ENCODE measurements at places on chromosomes 4 and X.
A peak's percentile ranks its signal among the peaks of the same experiment; 100 is the strongest.

DNA sequence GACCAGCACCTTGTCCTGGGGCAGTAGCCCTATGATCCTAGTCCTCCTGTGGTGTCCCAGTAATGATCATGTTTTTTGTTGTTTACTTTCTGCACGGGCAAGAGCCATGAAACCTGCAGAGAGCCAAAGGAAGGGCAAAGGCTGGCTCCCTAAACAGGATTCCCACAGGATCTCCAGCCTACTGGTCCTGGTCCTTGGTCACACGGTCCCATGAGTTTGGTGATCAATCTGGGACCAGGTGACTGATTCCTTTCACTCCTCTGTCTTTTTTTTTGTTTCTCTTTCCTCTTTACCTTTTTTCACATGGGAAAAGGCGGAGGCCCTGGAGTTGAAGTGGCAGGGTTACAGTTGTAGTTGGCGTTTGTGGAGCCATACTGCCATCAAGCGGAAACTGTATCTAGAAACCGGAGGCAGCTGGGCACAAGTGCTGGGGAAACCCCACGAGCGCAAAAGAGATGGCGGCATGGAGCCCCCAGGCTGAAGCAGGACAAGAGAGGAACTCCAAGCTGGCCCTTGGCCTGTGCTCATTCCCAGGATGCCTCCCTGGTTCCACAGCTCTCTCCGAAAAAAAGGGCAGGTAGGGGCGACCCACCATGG lies 34.6 kb downstream of the NBDY start:
- peak; percentile 90 for DNase-seq

- DNase-seq, result no peak
Measured at GRCh38 chr4:57632564-57632963, 522.4 kb upstream of the IGFBP7 start.

GRCh38 chr4:165684177-165684805 lies 188.7 kb upstream of the TLL1 start:
- DNase-seq, result peak; percentile 82

DNA sequence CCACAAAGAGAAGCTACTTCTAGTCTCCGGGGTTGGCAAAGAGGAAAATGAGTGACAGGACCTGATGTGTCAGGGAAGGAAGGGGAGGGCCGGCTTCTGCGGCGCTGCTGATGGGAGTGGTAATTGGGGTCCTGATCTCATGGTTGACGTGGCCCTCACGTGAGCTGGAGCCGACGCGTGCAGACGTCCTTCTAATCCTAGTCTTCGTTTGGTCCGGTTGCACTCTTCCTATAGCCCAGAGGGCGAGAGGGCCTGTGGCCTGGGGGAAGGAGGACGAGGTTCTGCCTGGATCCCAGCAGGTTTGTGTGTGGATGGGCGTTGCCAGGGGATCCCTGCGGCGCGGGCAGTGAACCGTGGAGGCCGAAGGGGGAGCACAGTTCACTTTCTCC lies at the start of gene ARMCX1:
Gene ARMCX1 (plus strand): TSS at position 186 of the 389 bp plus-strand sequence. CDS start 2,384 bp downstream, outside the sequence.
- DNase-seq, result peak; percentile 79

DNA sequence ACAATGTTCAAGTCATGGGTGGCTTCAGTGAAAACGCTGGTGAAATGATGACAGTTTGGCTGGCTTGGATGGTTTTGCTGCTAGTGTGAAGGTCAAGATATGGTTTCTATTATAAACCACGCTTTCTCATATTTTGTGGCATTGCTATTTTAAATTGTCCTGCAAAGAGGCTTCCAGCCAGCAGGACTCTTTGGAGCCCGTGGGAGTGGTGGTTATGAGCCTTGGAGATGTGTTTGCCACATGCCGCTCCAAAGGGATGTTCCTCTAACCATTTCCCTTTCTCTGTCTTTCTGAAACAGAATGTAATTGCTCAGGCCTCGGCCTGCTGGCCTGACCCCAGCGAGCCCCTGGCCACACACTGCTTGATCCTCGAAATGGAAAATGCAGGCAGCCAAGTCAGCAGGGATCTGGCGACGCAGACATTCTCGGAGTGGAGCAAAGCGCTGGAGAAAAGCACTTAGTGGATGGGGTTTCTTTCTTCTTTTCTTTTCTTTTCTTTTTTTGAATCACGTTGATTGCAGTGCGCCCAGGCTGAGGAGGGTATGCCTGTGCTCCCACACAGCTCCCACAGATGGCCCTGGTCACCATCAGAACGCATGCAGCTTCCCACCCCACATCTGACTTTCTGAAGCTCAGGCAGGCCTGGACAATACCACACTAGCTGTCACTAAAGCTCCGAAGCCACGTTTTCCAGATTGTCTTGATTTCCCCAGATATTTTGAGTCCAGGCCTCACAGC lies 114.0 kb downstream of the ENPP6 start:
- DNase-seq, result no peak

- DNase-seq, result peak; percentile 57
Measured at GRCh38 chrX:57929373-57929772, 19.1 kb upstream of the ZXDA start.

GRCh38 chr4:165504184-165504583 lies 125.4 kb downstream of the CPE start:
- no peak for DNase-seq

GRCh38 chr4:76545226-76545884 lies 110.3 kb downstream of the SHROOM3 start:
- DNase-seq, result no peak

DNA sequence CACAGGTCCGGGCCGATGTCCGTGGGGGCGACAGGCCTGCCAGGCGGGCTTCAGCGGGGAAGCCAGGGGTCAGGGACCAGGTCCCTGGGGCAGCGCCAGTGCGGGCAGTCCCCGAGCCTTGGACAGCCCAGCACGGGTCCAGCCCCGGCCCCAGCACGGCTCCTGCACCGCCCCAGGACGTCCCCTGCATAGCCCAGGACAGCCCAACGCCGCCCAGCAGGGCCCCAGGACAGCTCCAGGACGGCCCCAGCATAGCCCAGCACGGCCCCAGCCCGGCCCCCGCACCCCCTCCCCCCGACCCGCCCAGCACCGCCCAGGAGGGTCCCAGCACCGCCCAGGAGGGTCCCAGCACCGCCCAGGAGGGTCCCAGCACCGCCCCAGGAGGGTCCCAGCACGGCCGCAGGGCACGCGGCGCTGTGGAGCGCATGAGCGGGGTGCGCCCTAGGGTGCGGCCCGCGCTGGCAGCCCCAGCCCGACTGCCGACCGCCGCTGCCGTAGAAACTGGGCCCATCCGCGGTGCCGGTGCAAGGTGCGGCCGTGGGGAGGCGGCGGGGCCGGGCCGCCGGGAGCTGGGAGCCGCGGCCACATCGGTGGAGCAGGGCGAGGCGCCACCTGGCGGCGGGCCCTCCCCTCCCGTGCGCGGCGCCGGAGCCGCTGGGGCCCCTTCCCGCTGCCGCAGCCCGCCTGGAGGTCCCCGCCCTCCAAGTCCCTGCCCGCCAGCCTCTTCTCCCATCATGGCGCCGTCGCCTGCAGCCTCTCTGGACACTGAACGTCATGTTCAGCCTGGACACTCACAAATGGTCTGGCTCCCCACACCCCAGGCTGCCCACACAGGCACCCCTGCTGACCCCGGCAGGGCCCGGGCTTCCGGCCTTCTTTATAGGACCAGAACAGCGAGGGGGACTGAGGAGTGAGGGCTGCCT lies 106.8 kb upstream of the NKX1-1 start:
- DNase-seq, result no peak

- DNase-seq, result peak; percentile 62
Measured at GRCh38 chrX:38262715-38263620, 42.3 kb upstream of the SRPX start.

DNA sequence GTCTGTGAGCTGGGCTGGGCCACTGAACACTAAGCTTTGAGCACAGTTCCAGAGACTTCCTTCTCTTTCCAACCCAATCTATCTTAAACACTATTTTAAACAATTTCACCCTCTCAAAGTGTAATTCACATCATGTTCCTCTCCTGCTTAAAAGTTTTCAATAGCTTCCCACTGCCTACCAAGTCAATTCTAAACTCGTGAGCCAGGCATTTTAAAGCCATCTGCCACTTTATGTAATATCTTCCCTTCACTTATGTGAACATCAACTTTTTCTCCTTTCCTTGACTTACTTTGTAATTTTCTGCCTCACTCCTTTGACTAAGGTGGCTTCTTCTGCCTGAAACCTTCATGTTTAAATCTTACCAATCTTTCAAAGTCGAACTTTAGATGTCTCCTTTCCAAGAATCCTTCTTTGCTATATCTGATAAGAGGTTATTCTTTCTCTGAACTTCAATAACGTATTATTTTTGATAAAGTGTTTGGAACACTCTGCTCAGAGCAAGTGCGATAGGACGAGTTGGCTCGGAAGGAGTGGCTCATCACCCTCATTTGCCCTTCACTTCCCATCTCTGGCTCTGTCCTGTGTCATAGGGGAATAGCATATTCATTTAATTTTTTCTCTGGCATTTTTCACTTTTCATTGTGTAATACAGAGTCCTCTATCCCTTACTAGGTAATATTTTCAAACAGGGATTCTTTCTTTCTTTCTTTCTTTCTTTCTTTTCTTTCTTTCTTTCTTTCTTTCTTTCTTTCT lies 13.0 kb upstream of the SPARCL1 start:
- DNase-seq, result no peak

GRCh38 chrX:134670134-134670924 lies 12.1 kb upstream of the PLAC1 start:
- DNase-seq, result peak; percentile 77

DNA sequence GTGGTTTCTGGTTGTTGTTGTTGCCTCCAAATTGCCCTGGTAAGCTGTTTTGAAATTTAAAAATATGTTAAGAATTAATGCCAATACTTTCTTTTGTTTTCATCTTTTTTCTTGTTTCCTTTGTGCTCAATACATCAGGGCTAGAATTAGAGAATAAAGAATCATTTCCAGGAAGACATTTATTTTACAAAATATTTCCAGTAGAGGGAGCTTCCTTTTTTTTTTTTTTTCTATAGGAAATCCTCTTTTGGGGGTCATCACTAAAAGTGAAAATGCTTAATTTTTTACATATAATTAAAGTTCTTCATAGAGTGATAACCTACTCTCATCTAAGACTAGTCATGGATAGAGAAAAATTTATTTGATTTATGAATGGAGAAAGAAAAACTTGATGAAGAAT lies 2.4 kb downstream of the GLRA3 start:
- DNase-seq, result no peak

DNA sequence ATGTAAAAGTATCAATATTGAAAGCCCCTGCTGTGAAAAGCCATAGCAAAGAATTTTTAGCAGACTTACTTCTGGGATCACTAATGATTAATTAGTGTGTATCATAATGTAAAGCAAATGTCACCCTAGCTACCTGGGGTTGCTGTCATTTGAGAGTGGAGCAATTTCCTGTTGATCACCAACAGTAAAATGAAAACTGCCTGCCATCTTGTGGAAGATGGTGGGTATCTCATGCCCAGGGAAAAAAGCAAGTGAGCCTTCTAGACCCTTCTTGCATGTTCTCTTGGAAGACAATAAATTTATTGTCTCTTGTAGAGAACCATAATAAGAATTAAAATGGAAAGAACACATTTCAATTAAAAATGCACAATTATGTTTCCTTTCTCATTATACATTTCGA lies 360.2 kb downstream of the ZIC3 start:
- no peak for DNase-seq

DNA sequence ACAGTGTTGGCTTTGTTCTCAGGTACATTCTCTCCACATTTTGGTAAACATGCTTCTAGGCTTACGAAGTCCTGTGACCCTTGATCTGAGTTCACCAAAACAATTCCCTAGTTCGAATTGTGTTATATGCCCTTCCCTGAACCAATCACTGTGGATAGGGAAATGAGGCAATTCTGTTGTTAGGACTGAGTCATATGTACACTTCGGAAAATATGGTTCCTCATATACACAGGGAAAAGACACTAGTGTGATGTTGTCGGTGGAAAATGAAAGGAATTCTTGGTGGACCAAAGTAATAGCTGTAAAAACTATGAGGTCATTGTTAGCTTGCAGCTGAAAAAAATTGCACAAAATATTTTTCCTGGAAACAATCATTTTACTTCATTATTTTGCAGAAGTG lies 46.6 kb upstream of the MAGEC2 start:
- DNase-seq, result no peak

- DNase-seq, result no peak
Measured at GRCh38 chr4:17502756-17503155, 9.1 kb downstream of the QDPR start.

DNA sequence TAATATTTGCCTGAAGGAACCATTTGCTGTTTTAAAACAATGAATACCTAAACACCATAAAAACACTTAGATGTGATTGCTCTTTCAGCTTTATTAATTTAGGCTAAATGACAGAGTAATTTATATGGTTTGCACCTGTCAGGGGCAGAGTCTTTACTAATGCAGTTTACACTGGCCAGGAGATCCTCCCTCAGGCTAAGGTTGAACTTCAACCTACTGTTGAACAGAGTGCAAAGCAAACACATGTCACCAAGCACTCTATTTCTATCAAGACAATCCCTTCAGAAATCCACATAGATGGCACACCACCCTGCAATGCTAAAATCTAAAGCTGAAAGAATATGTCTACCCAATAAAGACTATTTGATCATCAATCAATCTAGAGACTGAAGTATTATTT lies 147.3 kb downstream of the KLHL13 start:
- no peak for DNase-seq

DNA sequence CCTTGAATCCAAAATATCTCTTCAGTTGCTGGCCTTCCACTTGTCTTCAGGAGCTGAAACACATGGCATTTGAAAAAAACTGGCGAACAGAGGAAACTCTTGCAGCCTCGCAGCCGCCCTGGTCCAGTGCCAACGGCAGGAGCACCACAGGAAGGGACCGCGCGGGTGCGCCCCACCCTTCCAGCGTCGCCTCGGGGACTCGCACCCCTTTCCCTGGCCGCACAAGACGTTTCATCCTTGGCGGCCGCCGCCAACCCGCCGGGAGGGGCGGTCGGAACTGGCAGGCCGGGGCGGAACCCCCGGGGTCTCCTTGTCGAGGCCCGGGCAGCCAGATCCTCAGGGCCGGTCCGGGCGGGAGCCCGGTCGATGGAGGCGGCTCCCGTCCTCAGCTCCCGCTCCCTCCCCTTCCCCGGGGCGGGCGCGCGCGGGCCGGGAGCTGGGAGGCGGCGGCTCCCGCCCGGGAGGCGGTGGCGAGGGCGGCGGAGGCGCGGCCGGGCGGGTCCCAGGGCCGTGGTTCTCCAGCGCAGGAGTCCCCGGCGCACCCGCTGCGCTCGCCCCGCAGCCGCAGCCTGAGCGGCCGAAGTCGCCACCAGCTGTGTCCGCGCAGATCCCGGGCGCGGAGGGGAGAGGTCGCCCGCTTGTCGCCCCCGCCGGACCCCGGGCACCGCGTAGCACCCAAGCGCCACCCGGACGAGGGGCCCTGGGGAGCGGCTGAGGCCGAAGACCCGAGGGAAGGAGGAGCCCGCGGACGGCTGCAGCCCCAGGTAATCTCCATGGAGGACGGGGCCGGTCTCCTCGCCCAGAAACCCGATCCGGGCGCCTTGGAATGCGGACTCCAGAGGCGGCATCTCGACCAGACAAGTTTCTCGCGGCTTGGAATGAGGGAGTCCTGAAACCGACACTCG lies 886 bp upstream of the NDST3 start:
- peak; percentile 13 for DNase-seq

GRCh38 chr4:51831133-51831532 lies 11.8 kb upstream of the DCUN1D4 start:
- DNase-seq, result peak; percentile 66

- no peak for DNase-seq
Measured at GRCh38 chr4:4770610-4771009, 88.9 kb upstream of the MSX1 start.
